Kidney epithelial cell (primary cell): ENCODE measurements at places on chromosomes 11 and 22. TPM values are rescaled to one million over a fixed set of nuclear protein-coding genes. Genes with fewer than 3 reads are reported as not detected.

GRCh38 chr11:14821031-14821430 lies 71.0 kb downstream of the CYP2R1 start:
- DNase-seq, result no peak

- DNase-seq, result no peak
These were observed 37.5 kb upstream of the NNMT start for GRCh38 chr11:114258696-114259095.

- DNase-seq, result no peak
These were observed 45.4 kb upstream of the ANO3 start for GRCh38 chr11:26286472-26287066.

C22orf15 gene
- 0.34 TPM in 1 of 2 replicates, not detected in the other for total RNA-seq

GRCh38 chr11:60699936-60700335 lies 524 bp downstream of the MS4A8 start:
- no peak for DNase-seq

DNA sequence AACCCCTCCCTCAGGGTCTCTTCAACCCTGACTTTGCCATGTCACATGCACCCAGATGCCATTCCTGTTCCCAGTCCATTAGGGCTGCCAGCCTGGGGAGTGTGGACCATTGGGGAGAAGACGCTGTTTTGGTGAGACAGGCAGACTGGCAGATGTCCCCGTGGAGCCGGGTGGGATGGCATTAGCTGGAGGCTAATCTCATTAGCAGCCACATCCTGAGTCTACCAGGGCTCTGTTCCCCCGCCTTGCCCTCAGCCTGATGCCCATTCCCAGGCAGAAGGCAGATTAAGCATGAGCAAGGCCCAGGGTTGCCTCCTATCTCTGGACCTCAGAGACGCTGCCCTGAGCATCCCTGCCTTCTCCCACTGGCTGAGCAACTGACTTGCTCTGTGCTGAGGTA lies 46.4 kb upstream of the ALX4 start:
- DNase-seq, result no peak

SCGB1C1 gene
- total RNA-seq, result not detected in 2 replicates

DNA sequence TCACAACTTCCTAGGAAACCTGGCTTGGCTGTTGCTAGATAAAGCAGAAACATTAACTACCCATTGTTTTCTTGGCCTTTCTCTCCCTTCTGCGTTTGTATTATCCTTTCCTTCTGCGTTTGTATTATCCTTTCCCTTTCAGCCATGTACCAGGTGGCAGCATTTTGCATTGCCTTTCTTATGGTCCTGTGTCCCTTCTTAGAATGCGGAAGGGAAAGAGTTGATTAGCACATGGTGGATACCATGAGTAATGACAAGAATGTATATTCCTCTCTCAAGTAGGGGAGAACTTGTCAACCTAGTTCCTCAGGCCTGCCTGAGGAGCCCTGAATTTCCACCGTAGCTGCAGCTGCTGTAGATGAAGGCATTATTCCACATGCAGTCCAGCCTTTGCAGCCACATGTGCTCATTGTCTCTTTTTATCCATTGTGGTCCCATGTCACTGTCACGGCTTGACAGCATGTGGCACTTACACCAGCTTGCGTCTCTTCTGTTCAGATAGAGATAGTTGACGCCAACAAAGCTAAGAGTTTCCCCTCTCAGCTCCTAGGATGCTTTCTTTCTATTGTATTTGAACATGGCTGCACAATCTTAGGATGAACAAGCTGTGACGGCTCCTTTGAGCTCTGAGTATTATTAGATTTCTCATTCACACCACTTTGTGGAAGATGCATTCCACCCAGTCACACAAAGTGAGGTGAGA lies 44.8 kb downstream of the SLN start:
- DNase-seq, result no peak

GPHA2 gene
- not detected in 2 replicates for total RNA-seq

DNA sequence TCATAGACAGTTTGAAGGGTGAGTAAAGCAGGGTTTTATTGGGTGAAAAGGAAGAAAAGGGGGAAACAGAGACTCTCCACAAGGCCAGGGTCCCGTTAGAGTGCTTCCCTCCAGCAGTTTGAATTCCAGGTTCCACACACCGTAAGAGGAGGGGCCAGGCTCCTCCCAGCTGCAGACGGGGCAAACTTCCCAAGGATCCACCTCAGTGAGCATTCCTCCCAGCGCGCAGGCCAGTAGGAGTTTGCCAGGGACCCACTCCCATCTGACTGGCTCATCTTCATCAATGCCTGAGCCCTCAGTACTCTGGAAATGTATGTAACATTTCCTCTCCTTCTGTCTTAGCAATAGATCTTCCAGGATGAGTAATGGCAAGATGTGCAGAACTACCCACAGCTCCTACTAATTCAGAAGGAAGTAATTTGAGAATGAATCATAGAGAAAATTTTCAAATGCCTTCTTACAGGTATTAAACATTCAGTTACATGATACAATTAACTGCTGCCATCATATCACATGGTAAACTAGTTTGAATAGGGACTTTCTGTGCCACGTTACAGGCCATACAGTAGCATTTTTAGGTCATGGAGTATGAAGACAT lies 34.0 kb upstream of the TRPC6 start:
- DNase-seq, result peak; percentile 18

DNA sequence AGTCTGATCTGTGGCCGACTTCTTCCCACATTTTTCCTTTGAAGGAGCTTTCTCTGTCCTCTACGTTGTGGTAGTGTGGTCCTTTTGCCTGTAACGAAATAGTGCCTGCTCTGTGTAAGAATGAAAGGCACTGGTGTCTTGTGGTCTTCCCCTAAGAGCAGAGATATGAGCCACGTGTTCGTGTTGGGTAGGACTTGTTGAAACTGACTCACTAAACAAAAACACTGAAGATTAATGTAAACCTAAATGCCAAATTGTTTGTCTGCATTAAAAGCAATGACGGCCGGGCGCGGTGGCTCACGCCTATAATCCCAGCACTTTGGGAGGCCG lies 10.1 kb upstream of the RPS3 start:
- no peak for DNase-seq

CALCB gene
- 1.2 and 2.4 TPM in 2 replicates for total RNA-seq

MMP3 gene
- not detected in 2 replicates for total RNA-seq

NUMA1 gene
- 144 and 157 TPM in 2 replicates for total RNA-seq

- no peak for DNase-seq
These were observed 91.9 kb upstream of the TP53I11 start for GRCh38 chr11:45042560-45042959.

DNA sequence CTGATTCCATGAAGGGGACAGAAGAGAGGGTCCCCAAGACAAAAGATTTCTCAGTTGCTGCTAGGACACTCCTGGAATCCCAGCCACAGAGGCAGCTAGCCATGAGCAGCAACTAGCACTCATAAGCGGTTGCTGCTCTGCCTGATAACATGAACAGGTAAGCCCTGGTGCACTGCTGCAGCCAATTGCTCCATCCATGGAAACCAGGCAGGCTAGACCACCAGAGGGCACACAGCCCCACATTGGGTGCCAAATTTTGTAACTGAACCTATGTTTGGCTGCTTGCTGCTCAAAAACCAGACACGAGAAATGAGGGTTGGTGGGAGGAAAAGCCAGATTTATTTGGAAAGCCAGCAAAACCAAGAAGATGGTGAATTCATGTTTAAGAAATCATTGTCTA lies 21.9 kb upstream of the QSER1 start:
- no peak for DNase-seq
